Right hindlimb (tissue), 1 donor: ENCODE measurements at places on chromosomes 3 and 15.

DNA sequence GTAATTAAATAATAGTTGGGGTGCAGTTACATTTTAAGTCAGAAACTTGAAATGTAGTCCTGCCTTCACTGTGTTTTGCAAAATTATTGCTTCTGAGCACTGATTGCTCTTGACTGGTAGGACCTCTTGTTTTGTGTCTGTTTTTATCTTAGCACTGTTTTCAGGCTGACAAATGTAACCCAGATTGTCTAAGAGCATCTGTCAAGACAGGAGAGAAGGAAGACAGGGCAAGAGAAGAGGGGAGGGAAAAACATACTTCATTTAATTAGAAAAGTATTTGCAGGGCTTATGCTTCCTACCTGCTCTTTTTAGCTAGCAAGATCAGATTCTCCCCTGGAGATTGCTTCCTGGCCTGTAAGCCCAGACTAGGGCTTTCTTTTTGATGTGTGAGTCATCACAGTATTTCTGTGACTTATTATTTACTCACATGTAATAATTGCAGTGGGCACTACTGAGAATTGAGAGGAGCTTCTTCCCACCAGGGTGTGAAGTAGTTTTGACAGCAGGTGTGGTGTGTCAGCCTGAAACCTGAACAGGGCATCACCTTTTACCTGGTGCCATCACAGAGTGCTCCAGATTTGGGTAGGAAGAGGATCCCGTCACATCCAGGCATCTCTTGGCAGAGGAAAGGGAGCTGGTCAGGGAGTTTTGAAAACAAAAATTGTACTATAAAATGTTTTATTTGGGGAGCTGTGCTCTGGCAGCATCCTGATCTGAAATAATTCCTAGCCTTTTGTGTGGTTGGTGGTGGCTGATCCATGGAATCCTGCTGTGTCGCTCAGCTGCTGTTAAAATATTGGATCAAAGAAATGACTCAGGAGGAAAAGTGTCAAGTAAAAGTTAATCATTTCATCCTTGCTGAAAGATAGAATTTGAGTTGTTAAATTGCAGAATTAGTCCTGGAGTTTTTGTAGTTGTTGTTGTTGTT, 98.2 kb downstream of the TMEM108 start:
- DNase-seq, result no peak

GRCh38 chr15:28901587-28901980, 15.8 kb downstream of the APBA2 start:
- DNase-seq, result no peak

GRCh38 chr3:143627336-143627735, 220.9 kb downstream of the SLC9A9 start:
- no peak for DNase-seq

DNA sequence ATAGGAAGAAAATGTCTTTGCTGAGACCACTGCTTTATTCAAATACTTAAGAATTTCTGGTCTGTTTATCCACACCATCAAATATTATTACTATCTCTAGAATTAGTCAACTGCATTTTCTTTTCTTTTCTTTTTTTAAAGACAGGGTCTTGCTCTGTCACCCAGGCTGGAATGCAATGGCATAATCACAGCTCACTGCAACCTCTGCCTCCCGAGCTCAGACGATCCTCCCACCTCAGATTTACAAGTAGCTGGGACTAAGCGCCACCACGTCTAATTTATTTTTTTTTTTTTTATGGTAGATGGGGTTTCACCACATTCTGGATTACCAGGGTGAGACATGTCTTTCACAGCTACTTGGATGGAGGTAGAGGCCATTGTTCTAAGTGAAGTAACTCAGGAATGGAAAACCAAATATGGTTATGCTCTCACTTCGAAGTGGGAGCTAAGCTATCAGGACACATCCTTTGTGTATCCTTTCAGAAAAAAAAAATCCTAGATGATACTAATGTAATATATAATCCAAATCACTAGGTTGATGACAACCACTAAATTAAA, 52.8 kb downstream of the STAG1 start:
- DNase-seq, result no peak

GRCh38 chr3:8442993-8443650, 58.5 kb upstream of the LMCD1 start:
- DNase-seq, result no peak

GRCh38 chr3:145939431-145939830, 221.6 kb downstream of the PLOD2 start:
- no peak for DNase-seq

GRCh38 chr3:197846491-197846890, 55.4 kb downstream of the LRCH3 start:
- no peak for DNase-seq

DNA sequence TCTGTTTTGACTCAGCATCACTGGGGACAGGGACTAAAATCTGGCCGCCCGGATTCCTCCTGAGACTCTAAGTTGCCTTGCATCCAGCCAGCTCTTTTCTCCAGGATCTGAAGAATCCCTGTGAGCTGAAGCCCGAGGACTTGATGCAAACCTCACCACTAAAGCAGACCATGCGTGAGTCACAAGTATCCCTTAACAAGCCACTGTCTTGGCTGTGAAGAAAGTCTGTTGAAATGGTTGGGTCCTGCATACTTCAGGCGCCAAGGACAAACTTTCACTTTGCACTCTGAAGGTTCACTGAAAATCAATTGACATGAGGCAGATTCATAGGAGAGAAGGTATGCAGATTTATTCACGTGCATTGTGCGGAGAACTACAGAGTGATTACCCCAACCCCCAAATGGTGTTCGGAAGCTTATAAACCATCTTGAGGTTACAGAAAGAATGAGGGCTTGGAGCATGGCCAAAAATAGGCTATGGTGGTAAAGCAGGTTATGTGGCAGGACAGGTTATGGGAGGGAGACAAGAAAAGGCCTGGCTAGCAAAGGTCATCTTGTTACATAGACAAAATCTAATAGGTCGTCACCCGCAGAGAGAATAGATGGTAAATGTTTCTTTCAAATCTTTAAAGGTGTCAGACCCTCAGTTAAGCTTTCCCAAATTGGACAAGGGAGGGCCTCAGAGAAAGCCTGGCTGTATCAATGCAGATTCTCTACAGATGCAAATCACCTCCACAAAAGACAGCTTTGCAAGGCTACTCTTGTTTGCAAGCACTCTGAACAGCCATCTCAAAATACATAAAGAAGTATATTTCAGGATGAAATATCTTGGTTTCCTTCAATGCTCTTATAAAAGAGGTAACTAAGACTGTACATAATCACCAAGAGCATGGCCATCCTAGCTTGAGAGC, 126.3 kb upstream of the PLAAT1 start:
- no peak for DNase-seq

DNA sequence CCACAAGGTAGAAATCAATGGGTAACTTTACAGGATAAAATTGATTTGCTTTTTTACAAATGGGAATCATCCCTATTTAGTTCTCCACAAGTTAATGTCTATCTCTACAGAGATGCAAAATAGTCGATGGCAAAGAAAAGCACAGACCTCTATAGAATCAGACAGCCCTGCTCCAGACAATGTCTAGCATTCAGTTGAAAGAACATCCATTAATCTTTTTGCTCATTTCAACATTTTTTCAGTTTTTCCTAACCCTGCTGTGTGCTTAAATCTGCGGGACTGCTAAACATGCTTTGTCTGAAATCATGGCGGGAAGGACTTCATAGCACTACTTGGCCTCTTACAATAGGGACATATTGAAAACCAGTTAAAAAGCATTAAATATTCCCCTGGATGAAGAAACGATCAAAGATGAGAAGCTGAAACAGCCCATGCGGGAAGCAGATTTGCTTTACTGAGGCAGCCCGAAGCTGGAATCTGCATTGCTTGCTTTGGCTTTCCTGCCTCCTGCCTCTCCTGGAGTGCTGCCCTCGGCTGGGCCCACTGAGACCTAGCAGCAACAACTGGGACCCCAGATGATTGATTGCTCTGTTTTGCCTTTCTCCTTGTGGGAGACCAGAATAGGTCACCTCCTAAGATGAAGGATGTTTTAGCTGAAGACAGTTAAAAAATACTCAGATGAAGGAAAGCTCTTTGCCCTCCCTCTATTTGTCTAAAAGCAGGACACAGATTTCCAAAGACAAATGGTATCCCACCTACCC, 38.5 kb upstream of the RASGRP1 start:
- DNase-seq, result no peak

DNA sequence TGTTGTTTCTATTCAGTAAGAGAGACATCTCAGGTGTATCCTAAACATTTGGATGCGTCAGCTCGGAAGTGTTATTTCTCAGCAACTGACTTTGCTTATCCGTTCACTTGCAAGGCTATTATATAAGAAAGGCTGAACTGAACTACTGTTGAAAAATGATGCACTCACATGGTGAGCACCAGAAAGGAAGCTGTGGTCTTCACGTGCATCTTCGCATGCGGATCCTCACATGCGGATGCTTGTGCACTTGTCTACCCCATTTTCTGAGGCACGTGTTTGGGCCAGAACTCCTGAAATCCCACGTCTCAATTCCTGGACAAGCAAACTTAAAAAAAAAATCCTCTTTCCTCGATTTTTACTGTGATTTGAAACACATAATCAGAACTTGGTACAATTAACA, 63.2 kb downstream of the PDZRN3 start:
- no peak for DNase-seq

DNA sequence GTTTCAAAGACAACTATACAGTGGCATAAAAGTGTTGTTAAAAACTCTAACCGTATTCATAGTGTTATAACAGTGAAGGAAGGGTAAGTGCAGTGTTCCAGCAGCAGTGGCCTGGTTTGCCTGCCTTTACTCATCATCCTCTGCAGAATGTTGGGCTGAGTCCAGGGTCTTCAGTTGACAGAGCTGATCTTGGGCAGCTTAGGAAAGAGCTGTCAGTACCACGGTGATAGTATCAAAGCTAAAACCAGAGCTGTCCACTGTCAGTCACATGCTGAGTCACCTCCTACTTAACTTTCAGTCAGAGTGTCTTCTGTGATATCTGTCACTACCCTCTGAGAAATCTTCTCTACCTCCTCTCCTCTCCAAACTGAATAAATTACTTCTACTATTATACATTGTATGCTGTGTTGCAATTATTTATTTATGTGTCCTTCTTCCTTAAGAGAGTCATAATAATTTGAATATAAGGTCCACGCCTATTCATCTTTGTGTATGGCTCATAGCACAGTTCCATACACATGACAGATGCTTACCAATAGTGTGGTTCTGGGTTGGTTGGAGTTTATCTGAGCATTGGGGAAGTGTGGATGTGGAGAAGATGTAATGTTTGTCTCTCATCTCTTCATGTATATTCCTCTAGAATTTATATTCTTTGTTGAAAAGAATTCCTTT, 242.1 kb downstream of the ZIC1 start:
- no peak for DNase-seq

- no peak for DNase-seq
These were observed 407.8 kb downstream of the TUSC7 start for GRCh38 chr3:117117188-117117936.

DNA sequence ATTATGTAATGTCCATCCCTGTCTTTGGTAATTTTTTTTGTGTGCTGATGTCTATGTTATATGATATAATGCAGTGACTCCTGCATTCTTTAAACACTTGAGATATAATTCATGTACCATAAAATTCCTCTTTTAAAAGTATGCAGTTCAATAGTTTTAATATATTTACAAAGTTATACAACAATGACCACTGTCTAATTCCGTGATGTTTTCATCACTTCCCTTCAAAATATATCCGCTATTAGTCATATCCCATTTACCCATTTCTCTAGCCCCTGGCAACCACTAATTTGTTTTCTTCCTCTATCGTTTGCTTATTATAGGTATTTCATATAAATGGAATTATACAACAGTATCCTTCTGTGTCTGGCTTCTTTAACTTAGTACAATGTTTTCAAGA, 64.9 kb upstream of the SUCLG2 start:
- DNase-seq, result no peak

- no peak for DNase-seq
These were observed 26.5 kb downstream of the IQSEC1 start for GRCh38 chr3:13046569-13047274.

DNA sequence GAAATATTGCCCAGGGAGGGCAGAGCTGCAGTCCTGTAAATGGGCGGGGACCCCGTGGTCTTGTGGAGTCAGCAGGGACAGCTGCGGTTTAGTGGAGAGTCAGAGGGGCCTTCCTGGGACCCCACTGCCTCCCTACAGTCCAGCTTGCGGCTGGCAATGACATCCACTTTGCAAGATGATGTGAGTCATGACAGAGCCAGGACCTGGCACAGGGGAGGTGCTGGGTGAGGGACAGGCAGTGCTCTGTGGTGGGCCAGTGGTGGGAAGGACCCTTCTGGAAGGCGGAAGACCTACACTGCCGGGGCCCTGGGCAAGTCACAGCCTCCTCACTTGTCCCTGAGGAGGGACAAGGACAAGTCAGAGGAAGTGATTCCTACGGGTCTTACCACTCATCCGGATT, 17.8 kb downstream of the APBA2 start:
- DNase-seq, result no peak
